Hepatocyte (in vitro differentiated cells): ENCODE measurements at places on chromosomes 16 and 17. TPM values are rescaled to one million over a fixed set of nuclear protein-coding genes. Genes with fewer than 3 reads are reported as not detected.

KATNIP gene
- total RNA-seq: 6.9 and 15.6 TPM in 2 replicates

KRTAP4-9 gene
- total RNA-seq: not detected in 2 replicates

CLEC18A gene
- total RNA-seq: 1.3 and 1.9 TPM in 2 replicates

GRCh38 chr17:36481829-36482228 is 4.7 kb upstream of the ZNHIT3 start:
- no peak for DNase-seq

DNA sequence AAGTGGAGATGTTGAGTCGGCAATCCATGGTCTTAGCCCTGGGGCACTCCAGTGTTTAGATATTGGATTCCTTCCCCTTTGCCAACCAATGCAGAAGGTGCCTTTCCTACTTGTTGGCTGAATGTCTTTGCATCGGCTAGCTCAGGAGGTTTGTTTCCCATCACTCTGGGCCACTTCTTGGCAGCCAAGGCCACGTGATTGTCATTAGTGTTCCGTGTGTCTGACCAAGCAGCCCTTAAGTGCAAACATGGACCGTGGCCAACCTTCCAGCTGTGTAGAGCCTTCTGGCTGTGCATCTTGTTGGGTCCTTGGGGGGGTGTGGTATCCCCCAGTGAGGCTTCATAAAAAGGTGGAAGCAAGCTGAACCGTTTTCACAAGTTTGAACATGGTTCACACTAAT is 66.0 kb downstream of the GNAO1 start:
- DNase-seq: peak; percentile 59

GRCh38 chr17:80220054-80220735 is at the start of the genes SGSH and SLC26A11:
SGSH (minus strand) TSS chr17:80220333; CDS start chr17:80220313, 20 bp downstream.
SLC26A11 (plus strand) TSS chr17:80220427; CDS start chr17:80221561, 1,134 bp downstream.
- DNase-seq: peak; percentile 92

- no peak for DNase-seq
These were observed 116.0 kb downstream of the MAP2K4 start for GRCh38 chr17:12136646-12137045.

- peak; percentile 39 for DNase-seq
These were observed 7.0 kb upstream of the ZKSCAN2 start for GRCh38 chr16:25264597-25264996.

DNA sequence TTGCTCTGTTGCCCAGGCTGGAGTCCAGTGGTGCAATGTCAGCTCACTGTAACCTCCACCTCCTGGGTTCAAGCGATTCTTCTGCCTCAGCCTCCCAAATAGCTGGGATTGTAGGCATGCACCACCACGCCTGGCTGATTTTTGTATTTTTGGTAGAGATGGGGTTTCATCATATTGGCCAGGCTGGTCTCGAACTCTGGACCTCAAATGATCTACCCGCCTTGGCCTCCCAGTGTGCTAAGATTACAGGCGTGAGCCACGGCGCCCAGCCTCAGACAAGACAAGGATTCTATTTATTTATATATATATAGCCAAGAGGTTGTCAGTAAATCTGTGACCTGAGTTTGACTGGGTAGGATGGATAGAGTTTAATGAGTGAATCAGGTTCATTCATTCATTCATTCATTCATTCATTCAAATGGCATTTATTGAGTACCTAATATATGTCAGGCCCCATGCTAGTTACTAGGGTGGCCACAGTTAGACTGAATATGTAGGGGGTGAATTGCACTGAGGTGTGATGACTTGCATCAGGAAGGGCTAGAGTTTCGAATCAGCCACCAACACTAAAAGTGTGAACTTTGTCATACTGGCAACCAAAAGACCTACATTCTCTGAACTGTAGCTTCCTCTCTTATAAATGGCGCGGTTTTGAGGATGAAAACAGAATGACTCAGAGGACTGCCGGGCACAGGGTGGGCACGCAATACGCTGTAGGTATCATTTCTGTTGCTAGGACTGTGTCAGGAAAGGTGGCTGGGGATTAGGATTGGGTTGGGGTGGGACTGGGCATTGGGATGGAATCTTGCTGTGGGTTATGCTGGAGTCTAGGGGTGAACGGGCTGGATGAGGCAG is 37.8 kb downstream of the ITGAE start:
- no peak for DNase-seq

GRCh38 chr17:82051776-82052637 is at the start of the genes GPS1 and RFNG:
GPS1 (plus strand) TSS chr17:82051898; CDS start chr17:82051932, 34 bp downstream.
RFNG (minus strand) TSS chr17:82051811; CDS start chr17:82051766, 45 bp downstream.
- DNase-seq: peak; percentile 90

- no peak for DNase-seq
These were observed 2.5 kb downstream of the MTSS2 start for GRCh38 chr16:70683146-70683944.

OR1A1 gene
- total RNA-seq: not detected in 2 replicates

NUPR1 gene
- 18.0 and 18.3 TPM in 2 replicates for total RNA-seq

DNA sequence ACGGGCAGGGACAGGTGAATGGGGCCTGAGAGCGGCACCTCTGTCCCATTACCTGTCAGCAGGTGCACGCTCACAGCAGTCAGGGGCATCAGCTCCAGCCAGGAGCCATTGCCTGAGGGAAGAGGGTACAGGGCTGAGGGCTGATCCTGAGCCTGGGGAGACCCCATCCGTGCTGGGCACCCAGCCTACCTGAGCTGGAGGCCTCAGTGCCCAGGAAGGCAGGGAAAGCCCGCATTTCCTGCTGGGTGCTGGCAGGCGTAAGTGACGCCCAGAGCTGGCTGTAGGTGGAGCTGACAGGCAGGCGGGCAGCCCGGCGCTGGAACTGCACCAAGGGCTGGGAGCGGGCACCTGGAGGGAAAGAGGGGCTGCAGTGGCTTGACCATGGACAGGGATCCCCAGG is 7.4 kb downstream of the FAM171A2 start:
- DNase-seq: no peak

DNA sequence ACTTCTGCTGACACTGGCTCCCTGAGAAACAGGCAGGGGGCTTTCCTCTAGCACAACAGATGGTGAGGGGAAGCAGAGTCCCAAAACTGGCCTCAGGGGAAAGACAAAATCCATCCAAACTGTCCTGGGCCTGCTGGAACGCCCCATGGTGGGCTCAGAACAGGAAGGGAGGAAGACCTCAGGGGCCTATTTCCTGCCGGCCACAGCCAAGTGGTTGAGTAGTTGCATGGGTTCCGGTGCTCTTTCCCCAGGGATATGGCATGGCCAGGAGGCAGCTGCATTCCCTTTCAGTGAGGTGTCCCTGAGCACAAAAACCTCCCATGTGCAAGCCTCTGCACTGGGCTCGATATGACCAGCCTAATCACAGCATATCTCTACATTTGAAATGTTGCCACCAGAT is 303.0 kb upstream of the IRX5 start:
- DNase-seq: no peak

DNA sequence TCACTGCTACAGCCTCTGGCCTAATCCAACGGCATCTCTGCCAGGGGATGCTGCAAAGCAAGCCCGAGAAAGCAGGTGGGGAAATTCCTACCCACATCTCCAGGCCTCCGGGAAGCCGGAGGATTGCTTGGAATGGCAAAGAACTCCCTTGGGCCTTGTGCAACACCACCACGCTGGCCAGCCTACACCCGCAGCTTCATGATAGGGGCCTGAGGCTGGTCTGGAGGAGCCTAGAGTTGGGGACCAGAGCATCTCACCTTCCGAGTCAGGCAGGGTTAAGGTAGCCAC is 20.3 kb downstream of the GGA3 start:
- no peak for DNase-seq

- DNase-seq: no peak
These were observed 65.0 kb upstream of the AXIN2 start for GRCh38 chr17:65626451-65626850.

SLC52A1 gene
- 0.13 TPM in 1 of 2 replicates, not detected in the other for total RNA-seq

DNA sequence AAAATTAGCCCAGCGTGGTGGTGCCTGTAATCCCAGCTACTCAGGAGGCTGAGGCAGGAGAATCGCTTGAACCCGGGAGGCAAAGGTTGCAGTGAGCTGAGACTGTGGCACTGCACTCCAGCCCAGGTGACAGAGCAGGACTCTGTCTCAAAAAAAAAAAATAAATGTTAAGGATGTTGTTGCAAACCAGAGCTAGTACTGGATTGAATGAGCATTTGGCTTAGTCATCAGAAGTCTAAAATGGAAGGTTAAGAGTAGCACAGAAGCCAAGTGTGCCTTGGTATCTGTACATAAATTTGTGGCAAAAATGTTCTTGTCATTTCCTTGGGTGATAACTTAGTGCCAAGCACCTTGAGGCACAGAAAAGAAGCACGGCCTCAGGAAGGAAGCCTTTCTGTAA is 50.6 kb upstream of the MED9 start:
- DNase-seq: no peak

MPP3 gene
- total RNA-seq: 2.1 and 3.2 TPM in 2 replicates

SRCIN1 gene
- 0.90 and 1.4 TPM in 2 replicates for total RNA-seq

GRCh38 chr17:32627239-32627996 is 140.6 kb downstream of the CDK5R1 start:
- DNase-seq: peak; percentile 8

DNA sequence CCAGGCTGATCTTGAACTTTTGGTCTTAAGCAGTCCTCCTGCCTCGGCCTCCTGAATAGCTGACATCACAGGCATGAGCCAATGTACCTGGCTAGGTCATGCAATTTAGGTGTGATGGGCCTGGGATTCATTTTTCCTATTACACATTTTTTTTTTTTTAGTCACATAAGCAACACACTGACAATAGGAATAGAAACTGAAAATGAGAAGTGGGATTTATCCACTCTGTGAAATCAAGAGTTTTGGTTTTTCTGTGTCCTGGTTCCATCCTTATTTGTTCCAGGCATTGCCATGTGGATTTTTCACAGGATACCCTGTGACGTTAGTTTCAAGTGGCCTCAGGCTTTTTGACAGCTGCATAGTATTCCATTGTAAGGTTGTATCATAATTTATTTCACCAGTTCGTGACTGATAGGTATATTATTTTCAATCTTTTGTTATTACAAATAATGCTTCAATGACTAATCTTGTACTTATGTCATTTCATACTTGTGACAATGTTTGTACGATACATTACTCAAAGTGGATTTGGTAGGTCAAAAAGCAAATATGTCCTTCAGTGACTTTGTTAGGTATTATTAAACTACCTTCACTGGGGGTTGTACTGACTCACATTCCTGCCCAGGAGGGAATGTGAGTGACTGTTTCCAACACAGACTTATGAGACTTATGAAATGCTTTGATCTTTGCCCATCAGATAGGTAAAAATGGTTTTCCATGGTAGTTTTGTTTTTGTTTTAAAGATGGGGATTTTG is 10.6 kb downstream of the ADCY7 start:
- DNase-seq: no peak

ITGB3 gene
- total RNA-seq: 1.4 TPM in 2 replicates

DNA sequence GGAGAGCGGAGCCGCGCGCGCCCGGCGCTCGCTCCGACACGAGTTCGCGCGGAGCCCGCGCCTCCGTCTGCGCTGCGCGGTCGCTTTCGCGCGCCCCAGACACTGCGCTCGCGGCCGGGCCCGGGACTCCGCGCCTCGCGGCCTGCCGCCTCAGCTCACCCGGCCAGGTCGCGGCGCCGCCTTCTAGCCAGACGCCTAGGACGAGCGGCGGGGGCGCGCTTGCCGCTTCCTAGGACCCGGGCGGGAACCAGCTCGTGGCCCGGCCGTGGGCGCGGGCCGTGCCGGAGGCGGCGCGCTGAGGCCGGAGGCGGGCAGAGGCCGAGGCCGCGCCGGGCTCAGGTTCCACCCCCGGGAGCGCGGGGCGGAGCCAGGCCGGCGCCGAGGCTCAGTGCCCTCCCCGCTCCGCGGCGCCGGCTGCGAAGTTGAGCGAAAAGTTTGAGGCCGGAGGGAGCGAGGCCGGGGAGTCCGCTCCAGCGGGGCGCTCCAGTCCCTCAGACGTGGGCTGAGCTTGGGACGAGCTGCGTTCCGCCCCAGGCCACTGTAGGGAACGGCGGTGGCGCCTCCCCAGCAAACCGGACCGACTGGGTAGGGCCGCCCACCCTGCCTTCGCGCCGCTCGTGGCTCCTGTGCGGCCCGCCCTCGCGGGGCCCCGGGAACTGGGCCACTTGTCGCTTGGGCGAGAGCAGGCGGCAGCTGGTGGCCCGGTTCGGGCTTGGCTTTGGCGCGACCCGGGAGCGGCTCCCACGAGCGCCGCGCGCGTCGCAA is at the start of gene SPHK1:
SPHK1 (plus strand) TSS at position 388 of the 765 bp plus-strand sequence. CDS start 1,036 bp downstream, outside the sequence.
- peak; percentile 88 for DNase-seq

- no peak for DNase-seq
These were observed 151.5 kb upstream of the GOT2 start for GRCh38 chr16:58885528-58886170.

ZSCAN10 gene
- total RNA-seq: not detected in 2 replicates

DNA sequence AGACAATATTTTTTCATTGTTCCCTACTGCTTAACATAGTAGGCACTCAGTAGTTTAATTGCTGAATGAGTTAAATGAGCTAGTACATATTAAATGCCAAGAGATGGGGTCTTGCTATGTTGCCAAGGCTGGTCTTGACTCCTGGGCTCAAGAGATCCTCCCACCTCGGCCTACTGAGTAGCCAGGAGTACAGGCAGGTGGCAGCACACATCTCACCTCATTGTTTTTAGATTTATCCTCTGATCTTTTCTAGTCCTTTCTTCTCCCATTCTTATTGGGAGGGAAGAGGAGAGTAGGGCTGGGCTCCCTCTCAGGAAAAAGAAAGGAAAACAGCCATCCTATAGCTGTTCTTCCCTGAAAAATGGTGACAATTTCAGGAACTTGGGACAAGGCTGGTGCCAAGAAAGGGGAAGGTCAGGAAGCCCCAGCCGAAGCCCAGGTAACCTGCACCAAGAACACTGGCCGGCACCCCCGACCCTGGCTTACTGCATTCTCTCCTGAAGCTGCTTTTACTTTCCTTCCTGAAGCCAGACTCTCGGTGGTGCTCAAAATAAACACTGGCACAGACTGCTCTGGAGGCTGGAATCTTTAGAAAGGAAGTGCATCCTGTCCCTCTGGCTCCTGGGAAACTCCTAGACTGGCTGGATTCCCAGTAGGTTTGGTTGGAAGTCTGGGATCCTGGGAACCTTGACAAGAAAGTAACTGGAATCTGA is 2.7 kb downstream of the TNFAIP1 start:
- no peak for DNase-seq

DNA sequence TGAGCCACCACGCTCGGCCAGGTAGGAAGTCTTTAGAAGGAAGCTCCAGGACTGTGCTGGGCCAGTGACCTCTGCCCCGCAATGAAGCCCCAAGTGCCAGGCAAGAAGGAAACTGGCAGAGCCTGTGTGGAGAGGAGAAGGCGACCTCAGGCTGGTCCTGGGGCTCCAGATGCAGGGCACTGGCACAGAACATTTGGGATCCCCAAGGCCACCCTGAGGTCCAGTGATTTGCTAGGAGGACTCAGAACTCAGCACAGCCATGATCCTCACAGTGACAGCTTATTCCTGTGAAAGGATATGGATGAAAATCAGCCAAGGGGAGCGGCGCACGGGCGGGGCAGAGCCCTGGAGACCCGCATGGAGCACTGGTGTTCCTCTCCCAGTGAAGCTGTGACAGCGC is 24.1 kb downstream of the MGAT5B start:
- no peak for DNase-seq

- no peak for DNase-seq
These were observed 68.7 kb downstream of the SLC39A11 start for GRCh38 chr17:73023759-73024158.

HASPIN gene
- total RNA-seq: 1.3 and 1.5 TPM in 2 replicates

GRCh38 chr16:89925596-89926079 is 2.5 kb downstream of the TUBB3 start:
- DNase-seq: no peak

DNA sequence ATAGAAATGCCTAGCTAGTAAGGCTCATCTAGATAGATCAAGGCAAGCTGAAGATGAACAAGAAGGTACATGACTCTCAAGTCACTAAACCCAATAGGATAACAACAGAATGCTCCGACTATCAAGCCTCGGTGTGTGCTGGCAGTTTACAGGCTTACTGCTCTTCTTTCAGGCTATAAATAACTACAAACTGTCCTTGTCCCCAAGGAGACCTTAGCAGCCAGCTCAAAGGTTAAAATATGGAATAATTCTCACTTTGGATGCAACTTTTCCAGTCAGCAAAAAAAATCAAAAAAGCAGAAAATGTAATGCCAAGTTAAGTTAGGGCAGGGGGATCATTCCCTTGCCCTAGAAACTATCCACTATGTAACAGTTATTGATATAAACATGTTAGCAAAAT is 44.6 kb downstream of the SPOP start:
- no peak for DNase-seq
